ENCODE measurements at places on chromosomes 2 and 18.
A peak's percentile ranks its signal among the peaks of the same experiment; 100 is the strongest.

DNA sequence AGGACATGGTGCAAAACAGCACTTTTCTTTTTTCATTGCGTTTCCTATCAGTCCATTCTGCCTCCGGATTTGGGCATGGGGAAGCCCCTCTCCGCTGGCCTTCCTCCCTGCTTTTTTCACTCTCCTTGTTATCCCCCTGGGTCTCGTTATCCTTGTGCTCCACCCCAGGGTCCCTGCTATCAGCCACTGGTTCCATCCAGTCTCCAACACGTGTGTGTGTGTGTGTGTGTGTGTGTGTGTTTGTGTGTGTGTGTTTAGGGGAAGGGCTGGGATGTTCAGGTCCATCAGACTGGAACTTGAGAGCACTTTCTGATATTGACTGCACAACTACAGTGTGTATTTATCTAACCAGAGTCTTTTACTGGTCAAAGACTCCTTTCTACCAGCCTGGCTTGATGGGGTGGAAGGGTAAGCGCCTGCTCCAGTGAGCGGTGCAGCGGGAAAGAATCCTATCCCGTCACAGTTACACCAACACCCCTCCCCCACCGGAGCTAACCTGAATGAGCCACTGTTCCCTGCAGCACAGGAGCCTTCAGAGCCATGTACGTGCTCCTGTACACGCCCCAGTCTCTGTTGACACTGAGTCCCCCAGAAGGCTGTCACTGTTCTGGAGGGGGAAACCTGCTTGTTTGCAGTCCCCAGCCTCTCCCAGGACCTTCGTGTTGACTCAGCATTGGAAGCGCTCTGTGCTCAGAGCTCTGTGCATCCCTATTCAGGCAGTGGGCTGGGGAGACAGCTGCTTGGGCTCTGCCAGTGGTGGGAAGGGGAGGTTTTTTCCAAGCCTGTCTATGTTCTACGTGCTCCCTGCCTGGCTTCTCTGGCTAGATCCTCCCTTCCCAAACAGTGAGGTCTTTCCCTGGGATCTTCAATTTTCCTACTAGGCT, 4.6 kb downstream of the INHA start:
- no peak for DNase-seq

- no peak for DNase-seq
Observed at GRCh38 chr2:177989029-177989885, 83.3 kb downstream of the PDE11A start.

DNA sequence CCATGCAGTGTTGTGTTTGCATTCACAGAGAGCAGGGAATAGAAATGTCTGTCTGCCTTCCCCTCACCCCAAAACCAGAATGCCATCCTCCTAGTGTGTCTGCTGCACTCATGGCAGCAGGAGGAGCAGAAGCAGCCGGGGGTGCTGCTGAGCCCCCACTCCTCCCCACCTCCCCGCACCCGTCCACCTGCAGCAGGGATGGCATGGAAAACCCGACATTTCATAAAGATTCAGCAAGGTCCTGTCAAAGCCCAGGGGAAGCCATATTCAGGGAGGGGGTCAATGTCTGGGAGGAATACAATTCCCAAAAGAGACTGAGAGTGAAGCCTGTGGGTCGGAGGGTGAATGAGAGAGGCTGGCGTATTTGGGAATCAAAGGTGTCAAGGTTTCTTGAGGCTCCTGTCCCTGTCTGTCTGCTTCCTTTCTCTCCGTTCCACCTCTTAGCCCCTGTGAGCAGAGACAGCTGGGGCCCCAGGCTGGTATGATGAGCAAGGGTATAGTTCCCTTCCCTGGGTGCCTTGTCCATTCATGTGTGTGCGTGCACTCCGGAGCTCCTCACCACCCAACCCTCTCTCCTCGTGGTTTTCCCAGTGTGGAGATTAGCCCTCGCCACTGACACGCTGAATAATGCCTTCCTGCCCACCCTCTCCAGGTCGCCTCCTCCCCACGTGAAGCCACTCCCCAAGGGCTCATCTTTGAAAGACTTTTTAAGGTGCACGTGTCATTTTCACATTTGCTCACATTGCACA, 133.5 kb upstream of the ZNF236 start:
- DNase-seq, result peak; percentile 3

GRCh38 chr18:75127143-75128021, 81.6 kb downstream of the PTGR3 start:
- DNase-seq, result peak; percentile 48

GRCh38 chr18:49837889-49838288, 24.6 kb upstream of the ACAA2 start:
- DNase-seq, result no peak

GRCh38 chr2:101692041-101692440, 5.5 kb upstream of the MAP4K4 start:
- no peak for DNase-seq

- no peak for DNase-seq
Observed at GRCh38 chr2:240520974-240521350, 36.8 kb downstream of the ANKMY1 start.

GRCh38 chr18:36448384-36449290, 151.1 kb downstream of the FHOD3 start:
- no peak for DNase-seq
